ENCODE measurements at places on chromosomes 13 and 19. TPM values are rescaled to one million over a fixed set of nuclear protein-coding genes. Genes with fewer than 3 reads are reported as not detected.

Gene ZNF254
- total RNA-seq = 11.7 TPM

Gene ZNF562
- 25.6 TPM for total RNA-seq

Gene QPCTL
- 3.2 TPM for total RNA-seq

Gene ZNF20
- 4.5 TPM for total RNA-seq

Gene CYP2A7
- total RNA-seq = not detected

Gene SELENOV
- not detected for total RNA-seq

Gene S1PR4
- not detected for total RNA-seq

Gene FAM216B
- not detected for total RNA-seq

Gene NKG7
- total RNA-seq = not detected

Gene PCDH20
- 0.08 TPM for total RNA-seq

All from smooth muscle cell of the coronary artery (primary cell).